ENCODE measurements at places on chromosomes 13 and 19. TPM values are rescaled to one million over a fixed set of nuclear protein-coding genes. Genes with fewer than 3 reads are reported as not detected.

LILRA5 gene
- not detected for total RNA-seq

NLRP5 gene
- not detected for total RNA-seq

ASF1B gene
- 82.4 TPM for total RNA-seq

DNA sequence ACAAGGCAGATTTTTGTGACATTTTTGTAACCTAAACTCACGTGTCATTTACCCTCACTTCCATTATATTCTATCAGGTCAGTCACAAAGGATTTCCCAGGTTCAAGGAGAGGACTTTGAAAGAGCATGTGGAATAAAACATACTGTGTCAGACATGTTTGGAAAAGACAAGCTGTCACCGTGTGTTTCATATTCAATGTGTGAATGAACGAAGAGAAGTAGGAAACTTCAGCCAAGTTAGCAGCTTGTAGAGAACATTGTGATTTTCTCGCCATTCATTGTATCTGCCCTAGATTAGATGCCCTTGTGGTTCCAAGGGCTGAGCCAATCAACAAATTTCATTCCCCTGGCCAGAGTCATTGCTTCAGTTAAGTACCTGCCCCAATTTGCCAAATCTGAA, 2288.9 kb upstream of the PCDH20 start:
- no peak for DNase-seq

GARIN5B gene
- not detected for total RNA-seq

FFAR2 gene
- not detected for total RNA-seq

DNA sequence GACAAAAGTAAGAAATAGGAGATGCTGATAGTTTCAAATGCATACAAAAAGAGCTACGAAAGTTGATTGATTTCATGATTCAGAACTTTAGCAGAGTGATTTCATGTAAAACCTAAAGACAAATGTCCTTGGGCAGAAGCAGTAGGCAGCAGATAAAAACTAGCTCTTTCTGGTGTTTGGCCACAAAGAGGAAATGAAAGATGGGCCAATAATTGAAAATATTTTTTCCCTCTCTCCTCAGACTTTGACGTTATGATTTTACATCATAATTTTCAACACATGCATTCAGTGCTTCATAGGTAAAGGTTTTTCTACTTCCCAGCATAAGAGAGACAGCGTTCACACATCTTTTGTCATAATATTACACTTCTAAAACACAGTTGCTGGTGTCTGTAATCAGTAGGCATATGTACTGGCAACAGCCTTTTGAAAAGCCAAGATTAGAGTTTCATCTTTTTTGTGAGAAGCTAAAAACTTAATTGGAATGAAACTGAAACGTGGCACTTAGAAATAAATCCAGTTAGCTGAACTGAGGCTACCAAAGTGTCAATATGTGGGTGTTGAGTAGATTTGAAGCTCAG, 9.3 kb downstream of the SCEL start:
- no peak for DNase-seq

LGALS7B gene
- total RNA-seq, result not detected

RPS19 gene
- total RNA-seq, result 3,326 TPM

- DNase-seq, result peak; percentile 95
These were observed at the start of gene MYCBP2 for GRCh38 chr13:77326905-77327604. TSS of gene MYCBP2 (minus strand) at chr13:77327094. CDS start at chr13:77326775, 319 bp downstream.

DNA sequence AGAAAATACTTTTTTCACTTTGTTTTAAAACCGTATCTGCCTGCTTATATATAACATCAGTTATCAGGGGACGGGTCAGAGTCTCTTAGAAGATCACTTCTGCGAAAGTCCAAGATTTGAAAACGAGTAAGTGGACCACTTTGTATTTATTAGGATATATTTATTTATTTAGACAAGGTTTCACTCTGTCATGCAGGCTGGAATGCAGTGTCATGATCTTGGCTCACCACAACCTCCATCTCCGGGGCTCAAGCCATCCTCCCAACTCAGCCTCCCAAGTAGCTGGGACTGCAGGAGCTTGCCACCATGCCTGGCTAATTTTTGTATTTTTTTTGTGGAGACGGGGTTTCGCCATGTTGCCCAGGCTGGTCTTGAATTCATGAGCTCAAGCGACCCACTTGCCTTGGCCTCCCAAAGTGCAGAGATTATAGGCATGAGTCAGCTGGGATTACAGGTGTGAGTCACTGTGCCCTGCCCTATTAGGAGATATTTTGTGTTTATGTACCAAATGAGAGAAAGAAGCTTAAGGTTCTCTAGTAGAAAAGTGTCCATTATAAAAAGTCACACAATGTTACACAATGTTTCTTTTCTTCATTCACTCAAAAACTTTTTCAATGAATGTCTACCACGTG, 39.5 kb downstream of the RASL11A start:
- DNase-seq, result no peak

- no peak for DNase-seq
These were observed 33.4 kb downstream of the RFX2 start for GRCh38 chr19:6076675-6077463.

DNA sequence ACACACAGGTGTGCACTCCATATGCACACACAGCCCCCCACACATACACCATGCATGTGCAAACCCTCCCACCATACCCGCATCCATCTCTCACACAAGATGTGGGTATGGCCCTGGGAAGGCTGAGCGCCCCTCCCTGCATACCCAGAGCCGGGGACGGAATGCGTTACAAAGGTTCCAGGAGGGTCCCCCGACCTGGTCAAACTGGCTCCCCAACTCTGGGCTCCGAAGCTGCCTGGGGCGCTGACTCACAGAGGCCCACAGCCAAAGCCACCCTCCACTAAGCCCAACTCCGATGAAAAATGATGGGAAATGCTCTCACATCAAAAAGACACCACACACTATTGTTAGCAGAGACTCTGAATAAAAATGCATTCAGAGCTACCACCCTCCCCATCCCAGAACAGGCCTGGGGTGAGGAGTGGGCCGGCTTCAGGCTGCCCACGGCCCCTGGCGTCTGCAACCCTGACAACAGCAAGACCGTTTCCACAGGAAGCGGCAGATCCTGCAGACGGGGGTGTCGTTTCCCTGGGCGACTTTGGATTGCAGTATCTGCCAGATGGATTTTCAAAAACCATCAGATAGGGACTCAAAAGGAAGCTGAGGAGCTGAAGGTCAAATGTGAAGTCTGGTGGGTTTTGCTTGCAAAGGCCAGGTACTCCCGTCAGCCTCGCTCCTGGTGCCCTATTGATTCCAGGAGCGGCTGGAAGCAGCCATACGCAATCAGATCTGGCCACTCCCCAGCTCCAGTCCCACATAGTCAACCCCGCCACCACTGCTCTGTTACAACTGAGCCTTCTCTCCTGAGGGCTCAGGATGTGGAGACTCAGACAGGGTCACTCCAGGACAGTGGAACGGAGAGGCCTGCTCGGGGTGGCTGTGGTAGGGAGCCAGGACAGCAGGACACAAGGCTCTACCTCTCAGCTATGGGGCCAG, 14.3 kb downstream of the PEPD start:
- no peak for DNase-seq

- DNase-seq, result no peak
These were observed 18.4 kb downstream of the AMER2 start for GRCh38 chr13:25153736-25154135.
